Bronchus fibroblast of lung (primary cell): ENCODE measurements at places on chromosomes 7 and 10. TPM values are rescaled to one million over a fixed set of nuclear protein-coding genes. Genes with fewer than 3 reads are reported as not detected.

The C10orf62 gene
- not detected in 2 replicates for total RNA-seq

The GPER1 gene
- total RNA-seq: 4.2 and 5.2 TPM in 2 replicates

The PDGFA gene
- total RNA-seq: 4.2 and 6.1 TPM in 2 replicates

The ODAD2 gene
- 0.59 and 1.7 TPM in 2 replicates for total RNA-seq

The CRYGN gene
- total RNA-seq: not detected in 2 replicates

The NUTM2B gene
- 0.50 and 0.89 TPM in 2 replicates for total RNA-seq

The NUTM2A gene
- total RNA-seq: 1.0 and 1.5 TPM in 2 replicates

The TFEC gene
- total RNA-seq: not detected in 2 replicates

The OR9A2 gene
- not detected in 2 replicates for total RNA-seq

The TMEM213 gene
- total RNA-seq: not detected in 2 replicates

The IFIT1 gene
- total RNA-seq: 12.3 and 13.3 TPM in 2 replicates

The STEAP4 gene
- total RNA-seq: under 0.01 and 0.17 TPM in 2 replicates

The VKORC1L1 gene
- 9.7 and 10.4 TPM in 2 replicates for total RNA-seq

The MMP21 gene
- total RNA-seq: not detected in 2 replicates

The DNTT gene
- total RNA-seq: not detected in 2 replicates

The ANK3 gene
- total RNA-seq: 0.50 and 1.3 TPM in 2 replicates

The EIF3A gene
- total RNA-seq: 61.2 and 70.8 TPM in 2 replicates

The THAP5 gene
- 12.8 and 21.7 TPM in 2 replicates for total RNA-seq
